NCI-H1048 (cell line): ENCODE measurements at places on chromosomes 1 and 21.

GRCh38 chr21:45078877-45079281 lies 4.5 kb downstream of the ADARB1 start:
- DNase-seq, result no peak

DNA sequence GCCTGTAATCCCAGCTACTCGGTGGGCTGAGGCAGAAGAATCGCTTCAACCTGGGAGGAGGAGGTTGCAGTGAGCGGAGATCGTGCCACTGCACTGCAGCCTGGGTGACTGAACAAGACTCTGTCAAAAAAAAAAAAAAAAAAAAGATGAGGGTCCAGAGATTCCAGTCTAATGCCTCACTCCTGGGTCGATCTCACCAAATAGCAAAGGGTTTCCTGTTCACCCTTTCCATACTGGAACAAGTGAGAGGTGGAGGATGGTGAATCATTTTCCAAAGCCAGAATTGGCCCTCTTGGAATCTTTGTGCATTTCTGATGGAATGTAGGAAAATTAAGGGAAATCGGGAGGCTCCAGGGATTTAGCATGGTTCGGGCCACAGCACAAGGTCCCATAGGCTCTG lies 58.1 kb upstream of the ZNF648 start:
- no peak for DNase-seq

DNA sequence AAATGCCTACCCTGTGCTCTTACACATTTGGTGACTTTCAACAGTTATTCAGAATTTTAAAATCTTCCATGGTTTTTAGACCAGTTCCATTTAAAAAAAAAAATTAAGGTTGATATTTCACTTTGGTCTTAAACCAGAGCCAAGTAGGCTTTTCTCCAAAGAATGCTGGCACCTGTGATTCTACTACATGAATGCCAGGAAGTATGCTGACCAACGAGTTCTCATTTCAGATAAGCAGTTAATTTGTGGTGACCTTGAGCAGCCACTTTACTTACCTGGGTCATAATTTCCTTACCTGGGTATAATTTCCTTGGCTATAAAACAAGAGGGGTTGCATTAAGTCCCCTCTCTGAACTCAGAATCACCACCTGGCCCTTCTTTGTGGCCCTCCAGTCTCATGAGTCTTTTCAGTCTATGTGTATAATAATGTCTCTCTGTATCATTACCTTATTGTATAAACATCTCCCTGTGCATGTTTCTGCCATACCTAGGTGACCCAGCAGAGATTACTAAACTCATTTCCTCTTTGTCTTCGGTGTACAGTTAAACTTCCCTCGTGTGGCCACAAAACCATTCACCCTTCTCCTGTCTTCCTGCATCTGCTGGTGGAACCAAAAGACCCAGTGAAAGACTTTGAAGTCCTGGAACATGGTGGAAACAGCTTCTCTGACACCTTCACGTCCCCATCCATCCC lies 139.1 kb upstream of the DPT start:
- no peak for DNase-seq

- DNase-seq, result no peak
Measured at GRCh38 chr1:246482805-246483568, 24.1 kb downstream of the SMYD3 start.

- peak; percentile 25 for DNase-seq
Measured at GRCh38 chr21:43938751-43939442, 73.2 kb upstream of the TRAPPC10 start.

DNA sequence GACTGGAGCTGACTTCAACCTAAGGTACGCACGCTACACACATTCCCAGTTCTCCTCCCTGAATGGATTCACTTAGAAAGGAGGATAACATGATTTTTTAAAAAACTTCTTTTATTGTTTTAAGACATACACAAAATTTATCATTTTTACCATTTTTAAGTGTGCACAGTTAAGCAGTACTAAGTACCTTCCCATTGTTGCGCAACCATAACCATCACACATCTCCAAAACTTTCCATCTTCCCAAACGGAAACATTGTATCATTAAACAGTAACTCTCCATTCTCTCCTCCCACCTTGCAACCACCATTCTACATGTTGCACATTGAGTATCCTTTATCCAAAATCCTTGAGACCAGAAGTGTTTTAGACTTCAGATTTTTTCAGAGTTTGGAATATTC lies 36.2 kb upstream of the SEC16B start:
- no peak for DNase-seq

GRCh38 chr1:15215116-15215515 lies 31.9 kb upstream of the FHAD1 start:
- DNase-seq, result no peak

- no peak for DNase-seq
Measured at GRCh38 chr1:33326785-33327184, 5.9 kb upstream of the A3GALT2 start.

- DNase-seq, result no peak
Measured at GRCh38 chr1:25566730-25567341, 23.4 kb downstream of the LDLRAP1 start.
